Activated CD4-positive, alpha-beta T cell treated with anti-CD3 and anti-CD28 coated beads, Interleukin-2, Interleukin-4, amounts not matched to agents 100 ng/mL and 50 ng/mL, durations not matched to agents 16 hours and 8 hours (primary cell): ENCODE measurements at places on chromosomes 13 and 19.

- DNase-seq, result no peak
Observed at GRCh38 chr19:7739801-7740681, 7.3 kb downstream of the CD209 start.

DNA sequence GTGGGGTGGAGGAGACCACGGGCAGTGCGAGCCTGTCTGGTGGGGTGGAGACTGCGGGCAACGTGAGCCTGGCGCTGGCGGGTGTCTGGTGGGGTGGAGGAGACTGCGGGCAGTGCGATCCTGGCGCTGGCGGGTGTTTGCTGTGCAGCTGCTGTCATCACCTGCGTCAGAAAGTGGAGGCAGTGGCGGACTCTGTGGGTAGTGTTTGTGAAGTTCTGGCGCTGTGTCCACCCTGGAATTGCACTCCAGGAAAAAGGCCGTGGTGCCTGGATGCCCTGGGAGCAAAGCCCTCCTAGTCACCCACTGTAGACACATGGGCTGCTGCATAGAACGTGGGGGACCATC is 6.2 kb downstream of the TEX29 start:
- no peak for DNase-seq

GRCh38 chr13:33353210-33353609 is 67.7 kb upstream of the STARD13 start:
- DNase-seq, result no peak

DNA sequence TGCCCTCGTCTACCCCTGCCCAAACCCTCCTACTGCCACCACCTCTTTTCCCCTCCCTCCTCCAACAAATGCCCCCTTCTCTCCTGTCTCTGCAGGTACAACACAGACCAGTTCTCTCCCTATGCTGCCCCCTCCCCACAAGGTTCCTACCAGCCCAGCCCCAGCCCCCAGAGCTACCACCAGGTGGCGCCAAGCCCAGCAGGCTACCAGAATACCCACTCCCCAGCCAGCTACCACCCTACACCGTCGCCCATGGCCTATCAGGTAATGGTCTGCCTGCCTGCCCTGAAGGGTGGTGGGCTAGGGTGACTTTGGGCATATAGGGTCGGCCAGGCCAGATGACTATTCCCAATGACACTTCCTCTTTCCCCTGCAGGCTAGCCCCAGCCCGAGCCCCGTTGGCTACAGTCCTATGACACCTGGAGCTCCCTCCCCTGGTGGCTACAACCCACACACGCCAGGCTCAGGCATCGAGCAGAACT is 6.5 kb upstream of the TIMM50 start:
- DNase-seq, result peak; percentile 58

DNA sequence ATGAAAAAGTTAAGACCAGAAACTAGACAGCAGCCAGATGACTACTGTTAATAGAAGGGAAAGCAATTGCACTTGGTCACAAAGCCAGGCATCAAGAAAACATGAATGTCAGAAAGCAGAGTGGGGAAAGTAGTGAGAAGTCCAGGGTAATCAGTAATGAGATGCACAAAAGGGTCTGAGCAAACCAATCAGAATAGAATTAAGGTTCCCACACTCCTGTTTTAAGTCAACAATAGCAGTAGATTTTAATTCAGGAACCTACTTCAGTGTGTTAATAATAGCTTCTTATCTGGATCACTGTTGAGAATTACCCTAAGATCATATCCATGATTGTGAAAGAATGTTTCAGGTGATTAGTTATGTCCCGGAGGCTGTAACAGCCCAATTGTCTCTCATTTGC is 72.6 kb upstream of the KLF5 start:
- no peak for DNase-seq

- DNase-seq, result no peak
Observed at GRCh38 chr13:101880581-101880980, 428.1 kb downstream of the ITGBL1 start.

GRCh38 chr19:54100561-54100960 is at the start of gene OSCAR:
TSS of gene OSCAR (minus strand) at chr19:54100803. CDS start at chr19:54100792, 11 bp downstream.
- no peak for DNase-seq

DNA sequence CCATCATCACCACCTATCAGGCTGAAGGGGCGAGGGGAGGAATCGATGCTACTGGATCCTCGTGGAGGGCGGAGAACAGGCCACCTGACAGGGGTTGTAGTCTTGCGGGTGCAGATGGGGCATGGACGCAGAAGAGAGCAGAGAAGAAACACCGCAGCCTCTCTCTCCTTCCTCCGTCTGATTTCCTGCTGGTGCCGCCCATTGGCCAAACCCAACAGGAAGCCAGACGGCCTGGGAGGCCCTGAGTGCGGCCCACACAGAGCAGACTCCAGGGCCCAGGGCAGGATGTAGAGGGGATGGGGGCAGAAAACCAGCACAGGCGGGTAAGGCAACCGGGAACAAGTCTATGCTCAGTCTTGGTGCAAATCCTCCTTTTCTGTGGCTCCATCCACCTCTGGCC is 15.4 kb downstream of the CEBPA start:
- DNase-seq, result no peak

DNA sequence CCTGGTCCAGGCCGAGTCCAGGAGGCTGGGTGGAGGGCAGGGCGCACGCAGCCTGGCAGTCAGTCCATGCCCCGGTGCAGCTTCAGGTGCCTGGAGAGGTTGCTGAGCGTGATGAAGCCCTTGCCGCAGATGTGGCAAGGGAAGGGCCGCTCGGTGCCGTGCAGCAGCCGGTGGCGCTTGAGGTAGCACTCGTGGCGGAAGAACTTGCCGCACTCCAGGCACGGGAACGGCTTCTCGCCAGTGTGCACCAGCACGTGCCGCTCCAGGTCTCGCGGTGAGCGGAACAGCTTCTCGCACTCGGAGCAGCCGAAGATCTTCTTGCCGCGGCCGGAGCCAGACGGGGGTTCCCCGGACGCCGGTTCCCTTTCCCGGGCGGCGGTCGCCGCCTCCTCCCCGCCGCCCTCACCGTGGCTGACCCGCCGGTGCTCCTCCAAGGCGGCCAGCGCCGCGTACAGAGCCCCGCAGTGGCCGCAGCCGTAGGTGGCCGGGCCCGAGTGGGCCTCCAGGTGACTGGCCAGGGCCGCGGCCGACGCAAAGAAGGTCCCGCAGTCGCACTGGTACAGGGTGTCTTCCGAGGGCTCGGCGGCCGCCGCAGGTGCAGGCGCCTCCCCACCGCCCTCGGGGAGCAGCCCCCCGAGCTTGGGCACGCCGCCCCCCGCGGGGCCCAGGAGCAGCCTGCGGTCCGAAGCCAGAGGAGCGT is 6.8 kb downstream of the FIZ1 start:
- no peak for DNase-seq

GRCh38 chr19:39679791-39680168 is 24.1 kb downstream of the LGALS16 start:
- DNase-seq, result peak; percentile 24

- peak; percentile 72 for DNase-seq
Observed at GRCh38 chr19:6613711-6614110, 22.8 kb upstream of the CD70 start.

GRCh38 chr19:49890349-49891311 is 6.1 kb downstream of the IL4I1 start:
- DNase-seq, result peak; percentile 39

DNA sequence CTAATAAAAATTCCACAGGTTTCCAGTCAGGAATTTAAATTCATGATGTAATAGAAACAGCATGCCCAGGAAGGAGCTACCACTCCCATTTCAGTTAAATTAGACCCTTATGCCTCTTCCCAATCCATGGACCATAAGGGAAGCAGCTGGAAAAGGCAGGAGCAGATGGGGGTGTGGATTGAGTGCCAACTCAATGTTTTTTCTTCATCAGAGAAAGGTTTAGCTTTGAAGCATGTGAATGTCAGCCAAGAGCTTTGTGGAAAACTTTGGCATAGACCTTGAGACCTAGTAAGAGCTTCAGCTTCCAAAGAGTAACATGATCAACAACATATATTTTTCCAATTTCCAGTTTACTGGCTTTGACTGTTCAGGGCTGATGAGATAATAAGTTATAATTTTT is 2139.9 kb downstream of the PCDH9 start:
- DNase-seq, result no peak

- DNase-seq, result peak; percentile 55
Observed at GRCh38 chr13:19864024-19864745, 736 bp upstream of the ZMYM5 start.

DNA sequence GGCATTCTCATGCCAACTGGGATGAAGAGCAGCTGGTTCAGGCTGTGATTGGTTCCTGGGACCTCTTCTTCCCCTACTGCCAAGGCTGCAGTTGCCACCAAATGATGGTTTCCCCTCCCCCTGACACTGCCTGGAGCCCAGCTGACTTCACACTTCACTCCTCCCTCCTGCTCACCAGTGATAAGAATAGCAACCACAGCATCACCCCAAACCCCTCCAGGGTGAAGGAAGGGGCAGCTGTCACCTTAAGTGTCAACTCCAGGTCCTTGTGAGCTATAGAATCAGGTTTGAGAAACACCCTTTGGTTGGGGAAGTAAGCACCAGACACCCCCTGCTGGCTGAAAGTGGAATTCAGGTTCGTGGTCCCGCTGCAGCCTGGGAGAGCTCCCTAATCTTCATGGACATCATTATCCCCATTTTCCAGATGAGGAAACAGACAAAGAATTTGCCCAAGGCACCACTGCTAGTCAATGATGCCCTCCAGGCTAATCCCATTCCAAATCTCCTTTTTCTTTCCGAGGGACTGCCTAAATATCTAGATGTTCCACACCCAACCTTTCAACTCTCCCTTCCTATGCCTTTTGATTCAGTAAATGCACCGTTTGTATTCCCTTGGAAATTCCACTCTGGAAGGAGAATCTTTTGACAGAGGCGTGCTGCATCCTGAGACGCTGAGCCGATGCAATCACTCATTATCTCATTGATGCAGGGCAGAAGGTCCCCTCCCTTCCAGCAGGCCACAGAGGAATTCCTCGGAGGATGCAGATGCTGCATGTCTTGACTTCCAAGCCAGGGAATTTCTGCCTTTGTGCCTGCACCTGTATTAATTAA is 50.6 kb upstream of the UQCRFS1 start:
- peak; percentile 45 for DNase-seq

DNA sequence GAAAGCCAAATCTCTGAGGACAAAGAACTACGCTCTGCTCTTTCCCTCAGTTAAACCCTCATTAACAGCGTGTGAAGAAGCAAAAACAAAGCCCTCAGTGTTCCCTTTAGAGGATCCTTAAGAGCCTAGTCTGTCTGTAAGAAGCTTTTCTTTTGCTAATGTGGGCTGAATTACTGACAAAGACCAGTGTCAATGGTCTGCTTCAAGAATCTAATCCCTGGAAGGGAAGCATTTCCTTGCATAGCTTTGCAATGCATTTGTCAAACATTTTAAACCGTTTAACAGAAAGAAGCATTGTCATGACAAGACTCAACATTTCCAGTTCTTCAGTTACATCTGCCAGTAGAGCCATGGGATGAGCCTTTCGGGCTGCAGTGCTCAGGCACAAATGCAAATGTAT is 64.9 kb downstream of the EDNRB start:
- DNase-seq, result no peak

DNA sequence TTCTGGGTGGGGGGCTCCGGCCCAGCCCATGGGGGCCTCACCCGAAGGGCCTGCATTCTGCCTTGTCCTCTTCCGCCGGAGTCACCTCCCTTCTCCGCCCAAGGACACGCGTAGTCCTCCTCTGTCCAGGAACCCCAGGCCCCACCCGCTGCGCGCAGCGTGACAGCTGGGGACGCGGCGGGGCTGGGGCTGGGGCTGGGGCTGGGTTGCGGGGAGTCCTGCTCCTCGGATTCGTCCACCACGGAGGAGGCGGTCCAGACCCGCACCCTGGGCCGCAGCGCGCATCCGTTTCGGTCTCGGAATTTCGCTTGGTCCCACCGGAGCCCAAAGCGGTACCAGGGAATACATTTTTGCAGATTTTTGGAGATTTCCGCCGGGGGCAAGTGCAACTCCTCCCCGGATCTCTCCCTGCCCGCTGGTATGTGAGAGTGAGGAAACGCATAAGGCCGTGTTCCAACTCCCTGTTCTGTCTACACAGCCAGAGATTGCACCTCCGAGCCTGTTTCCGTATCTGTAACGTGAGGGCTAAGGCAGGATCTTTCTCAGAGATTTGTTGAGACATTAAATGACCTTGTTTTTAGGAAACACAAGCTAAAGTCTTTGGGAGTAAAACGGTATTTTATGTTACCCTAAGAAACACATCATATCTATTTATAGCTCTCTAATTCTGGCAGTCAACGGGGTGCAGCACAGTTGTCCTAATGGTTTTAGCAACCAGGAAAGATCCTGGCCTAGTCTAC is at the start of gene COX7A1:
TSS of gene COX7A1 (minus strand) at position 96 of the 740 bp plus-strand sequence. CDS start at position 56, 40 bp downstream.
- DNase-seq, result no peak

DNA sequence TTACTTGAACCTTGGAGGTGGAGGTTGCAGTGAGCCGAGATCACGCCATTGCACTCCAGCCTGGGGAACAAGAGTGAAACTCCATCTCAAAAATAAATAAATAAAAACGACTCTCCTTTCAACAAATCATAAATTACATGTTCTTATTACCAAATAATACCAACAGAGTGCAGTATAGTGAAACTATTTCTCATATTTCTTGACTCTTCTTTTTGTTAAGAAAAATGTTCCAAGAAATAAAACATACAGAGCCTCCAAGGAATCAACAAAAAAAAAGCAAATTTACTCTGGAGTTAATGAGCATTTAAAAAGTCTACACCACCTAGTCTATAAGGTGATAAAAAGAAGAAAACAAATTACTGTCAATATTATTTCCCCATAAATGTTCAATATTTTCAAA is 188.8 kb downstream of the KLF12 start:
- no peak for DNase-seq

GRCh38 chr19:39208175-39208795 is 4.2 kb upstream of the SYCN start:
- no peak for DNase-seq

- no peak for DNase-seq
Observed at GRCh38 chr19:9952276-9952675, 16.0 kb upstream of the OLFM2 start.

- DNase-seq, result no peak
Observed at GRCh38 chr19:4057931-4058692, 8.6 kb downstream of the ZBTB7A start.

GRCh38 chr19:53785196-53785889 is 38.8 kb downstream of the NLRP12 start:
- no peak for DNase-seq

DNA sequence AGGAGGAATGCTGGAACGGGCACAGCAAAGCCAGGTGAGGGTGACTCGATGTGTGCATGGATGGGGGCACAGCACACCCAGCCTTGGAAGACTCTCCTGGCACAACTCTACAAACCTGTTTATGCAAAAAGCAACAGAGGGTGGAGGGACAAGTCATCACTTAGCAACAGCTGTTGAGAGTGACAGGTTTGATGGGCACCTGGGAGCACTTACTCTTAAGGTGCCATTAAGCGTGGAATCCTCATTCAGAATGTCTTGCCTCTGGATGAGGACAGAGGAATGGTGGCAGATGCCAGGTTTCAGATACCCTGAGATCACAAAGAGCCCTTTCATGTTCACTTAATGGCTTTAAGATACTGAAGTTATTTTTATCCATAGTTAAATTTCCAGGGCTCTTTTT is 97.0 kb downstream of the DCT start:
- no peak for DNase-seq
